ENCODE measurements at places on chromosomes 12 and 14.

GRCh38 chr12:68158432-68158831, 1.1 kb downstream of the IFNG start:
- no peak for DNase-seq

DNA sequence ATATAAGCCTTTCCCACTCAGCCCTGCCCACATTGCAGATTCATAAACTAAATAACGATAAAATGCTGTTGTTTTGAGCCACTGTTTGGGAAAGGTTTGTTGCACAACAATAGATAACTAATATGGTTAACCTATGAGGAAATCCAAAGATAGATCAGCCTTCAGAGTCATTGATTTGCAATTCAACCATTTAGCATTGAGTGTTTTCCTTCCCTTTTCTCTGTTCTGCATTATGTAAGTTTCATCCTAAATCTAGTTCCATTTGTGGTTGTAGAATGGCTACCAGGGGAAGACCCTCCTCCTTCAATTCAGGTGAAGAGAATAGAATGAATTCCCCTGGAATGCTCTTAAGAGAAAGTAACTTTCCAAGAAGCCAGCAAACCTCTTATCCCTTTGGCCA, 19.6 kb downstream of the TC2N start:
- no peak for DNase-seq

- DNase-seq: peak; percentile 25
Measured at GRCh38 chr12:93318720-93319522, 58.8 kb upstream of the NUDT4 start.

DNA sequence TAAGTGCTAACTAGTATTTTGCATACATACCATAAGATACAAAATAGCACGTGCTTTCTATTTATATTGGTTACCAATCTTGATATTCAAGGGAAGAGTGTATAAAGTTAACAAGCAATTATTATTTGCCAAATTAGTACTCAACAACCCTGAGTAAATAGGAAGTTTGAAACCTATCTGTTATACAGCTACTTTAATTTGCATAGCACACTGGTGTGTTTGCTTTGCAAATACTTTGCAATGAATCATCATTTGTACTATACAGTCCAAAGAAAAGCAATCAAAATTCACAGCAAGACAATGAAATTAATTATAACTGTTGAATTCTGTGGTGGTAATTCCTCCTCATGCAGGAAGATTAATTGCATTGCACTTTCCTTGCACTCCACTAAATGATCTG, 469.1 kb downstream of the PRKD1 start:
- no peak for DNase-seq

DNA sequence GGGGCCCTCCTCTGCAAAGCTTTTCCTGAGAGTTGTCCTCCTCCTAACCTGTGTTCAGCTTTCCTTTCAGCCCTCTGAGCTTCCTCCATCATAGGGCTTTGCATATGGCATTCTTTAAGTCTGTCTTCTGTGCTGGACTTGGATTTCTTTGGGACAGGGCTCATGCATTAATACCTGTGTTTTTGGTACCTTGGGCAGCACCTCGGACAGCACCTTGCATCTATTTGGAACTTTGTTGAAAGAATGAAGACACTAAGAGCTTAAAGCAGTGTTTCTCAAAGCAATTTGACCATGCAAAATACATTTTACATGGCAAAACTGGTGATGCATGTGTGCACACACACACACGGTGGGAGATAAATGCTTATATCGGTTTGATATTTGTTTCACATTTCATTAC, 115.0 kb upstream of the SRRM4 start:
- no peak for DNase-seq

DNA sequence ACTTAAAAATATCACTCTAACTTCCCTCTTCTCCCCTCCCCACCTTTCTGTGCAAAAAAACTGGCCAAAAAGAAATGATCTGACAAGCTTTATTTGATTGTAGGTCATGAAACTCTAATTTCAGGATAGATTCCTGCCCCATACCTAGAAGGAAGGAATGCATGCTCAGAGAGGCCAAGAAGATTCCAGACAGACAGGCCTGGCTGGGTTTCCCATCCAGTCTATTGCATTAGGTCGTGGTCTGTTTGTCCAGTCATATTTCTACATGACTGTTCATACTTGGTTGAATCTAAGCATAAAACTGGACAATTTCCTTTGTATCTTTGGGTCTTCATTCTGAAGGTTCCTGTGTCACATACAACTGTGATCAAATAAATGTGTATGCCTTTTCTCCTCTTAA, 20.0 kb upstream of the SLC15A5 start:
- no peak for DNase-seq

DNA sequence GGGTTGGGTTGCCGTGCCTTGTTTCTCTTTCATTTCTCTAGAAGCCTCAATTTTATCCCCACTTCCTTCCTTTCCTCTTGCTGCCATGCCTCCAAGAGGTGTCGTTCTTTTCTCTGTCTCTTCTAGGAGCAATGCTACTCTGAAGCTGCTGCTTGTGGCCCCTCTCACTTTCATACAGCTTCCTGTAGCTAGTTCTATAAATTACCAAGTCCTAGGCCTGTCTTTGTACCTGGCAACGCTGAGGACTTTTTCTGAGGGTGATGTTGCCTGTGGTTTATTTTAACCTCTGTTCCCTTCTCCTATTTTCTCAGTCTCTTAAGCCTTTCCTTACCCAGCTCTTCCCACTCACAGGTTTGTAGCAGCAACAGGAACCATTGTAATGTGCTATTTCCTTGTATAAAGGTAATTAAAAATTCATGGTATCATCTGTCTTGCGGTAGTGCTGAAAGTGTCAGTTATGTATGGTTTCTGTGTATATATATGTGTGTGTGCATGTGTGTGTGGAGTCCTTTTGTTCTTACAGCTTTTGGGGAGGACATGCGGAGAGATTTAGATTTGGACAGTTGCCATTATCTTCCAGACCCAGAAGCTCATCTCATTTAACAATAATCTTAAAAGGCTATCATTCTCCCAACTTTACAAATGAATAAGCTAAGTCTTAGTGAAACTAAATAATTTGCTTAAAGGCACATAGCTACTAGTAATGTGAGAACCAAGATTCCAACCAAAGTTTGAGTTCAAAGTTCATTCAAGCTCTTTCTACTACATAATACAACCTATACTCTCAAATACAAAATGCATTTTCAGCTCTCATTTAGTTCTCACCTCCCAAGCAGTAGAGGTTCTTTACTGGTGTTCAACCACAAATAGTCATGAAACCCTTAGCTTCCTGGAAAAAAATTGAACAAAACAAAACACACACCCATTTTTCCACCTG, 43.8 kb downstream of the DDHD1 start:
- DNase-seq: no peak

- peak; percentile 65 for DNase-seq
Measured at GRCh38 chr12:109020796-109021380, at the start of gene SVOP. Gene SVOP, minus strand, starts transcription at chr12:109021068. Its CDS starts 200 bp downstream, at chr12:109020868.

- DNase-seq: no peak
Measured at GRCh38 chr14:64279704-64280668, 14.2 kb downstream of the ESR2 start.

GRCh38 chr12:80702889-80703805, 4.3 kb upstream of the MYF6 start:
- no peak for DNase-seq

DNA sequence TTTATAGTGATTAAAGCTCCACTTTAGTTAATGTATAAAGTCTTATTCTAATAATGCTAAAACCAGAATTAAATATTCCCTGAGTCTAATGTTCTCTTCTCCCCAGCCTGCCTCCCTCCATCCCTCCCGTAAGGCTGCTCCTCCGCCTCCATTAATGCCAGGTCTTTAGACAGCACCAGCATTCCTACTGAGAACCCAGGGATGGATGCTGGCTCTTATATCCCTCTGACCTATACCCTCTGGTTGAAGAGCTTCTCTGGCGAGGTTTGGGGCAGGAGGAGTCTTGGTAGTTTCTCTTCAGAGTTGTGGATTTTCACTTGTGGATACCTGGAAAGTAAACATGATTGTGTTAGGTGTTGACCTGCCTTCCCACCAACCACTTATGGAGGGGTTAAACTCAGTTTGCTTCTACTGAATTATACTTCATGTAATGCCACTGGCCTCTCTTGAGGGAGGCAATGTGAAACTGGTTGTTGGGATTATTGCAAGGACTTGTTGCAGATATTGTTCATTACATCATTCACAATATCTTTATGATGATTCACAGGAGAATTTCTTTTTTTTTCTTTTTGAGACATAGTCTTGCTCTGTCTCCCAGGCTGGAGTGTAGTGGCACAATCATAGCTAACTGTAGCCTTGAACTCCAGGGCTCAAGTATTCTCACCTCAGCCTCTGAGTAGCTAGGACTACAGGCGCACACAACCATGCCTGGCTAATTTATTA, 11.1 kb upstream of the SMAGP start:
- no peak for DNase-seq

DNA sequence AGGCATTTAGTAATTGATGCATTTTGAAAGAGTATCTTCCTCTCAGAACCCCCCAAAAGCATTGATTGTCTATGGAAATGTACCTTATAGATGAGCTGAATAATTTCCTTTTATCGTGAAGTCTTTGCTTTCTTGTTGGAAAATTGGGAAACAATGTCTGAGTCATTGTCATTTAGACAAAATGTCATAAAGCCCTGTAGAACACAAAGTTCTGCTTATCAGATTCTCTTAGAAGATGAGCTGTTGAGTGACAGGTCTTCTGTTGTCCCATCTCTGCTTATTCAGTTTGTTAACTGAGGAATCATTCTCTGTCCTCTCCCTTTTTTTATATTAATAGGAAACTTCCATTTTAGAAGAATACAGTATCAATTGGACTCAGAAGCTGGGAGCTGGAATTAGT, 22.9 kb downstream of the MAPKAPK5 start:
- DNase-seq: no peak

- peak; percentile 28 for DNase-seq
Measured at GRCh38 chr12:103877934-103878510, 37.0 kb upstream of the NT5DC3 start.

GRCh38 chr14:83356080-83356479, 1822.4 kb upstream of the SEL1L start:
- no peak for DNase-seq

- peak; percentile 63 for DNase-seq
Measured at GRCh38 chr12:53174881-53175491, 5.5 kb upstream of the ZNF740 start.

DNA sequence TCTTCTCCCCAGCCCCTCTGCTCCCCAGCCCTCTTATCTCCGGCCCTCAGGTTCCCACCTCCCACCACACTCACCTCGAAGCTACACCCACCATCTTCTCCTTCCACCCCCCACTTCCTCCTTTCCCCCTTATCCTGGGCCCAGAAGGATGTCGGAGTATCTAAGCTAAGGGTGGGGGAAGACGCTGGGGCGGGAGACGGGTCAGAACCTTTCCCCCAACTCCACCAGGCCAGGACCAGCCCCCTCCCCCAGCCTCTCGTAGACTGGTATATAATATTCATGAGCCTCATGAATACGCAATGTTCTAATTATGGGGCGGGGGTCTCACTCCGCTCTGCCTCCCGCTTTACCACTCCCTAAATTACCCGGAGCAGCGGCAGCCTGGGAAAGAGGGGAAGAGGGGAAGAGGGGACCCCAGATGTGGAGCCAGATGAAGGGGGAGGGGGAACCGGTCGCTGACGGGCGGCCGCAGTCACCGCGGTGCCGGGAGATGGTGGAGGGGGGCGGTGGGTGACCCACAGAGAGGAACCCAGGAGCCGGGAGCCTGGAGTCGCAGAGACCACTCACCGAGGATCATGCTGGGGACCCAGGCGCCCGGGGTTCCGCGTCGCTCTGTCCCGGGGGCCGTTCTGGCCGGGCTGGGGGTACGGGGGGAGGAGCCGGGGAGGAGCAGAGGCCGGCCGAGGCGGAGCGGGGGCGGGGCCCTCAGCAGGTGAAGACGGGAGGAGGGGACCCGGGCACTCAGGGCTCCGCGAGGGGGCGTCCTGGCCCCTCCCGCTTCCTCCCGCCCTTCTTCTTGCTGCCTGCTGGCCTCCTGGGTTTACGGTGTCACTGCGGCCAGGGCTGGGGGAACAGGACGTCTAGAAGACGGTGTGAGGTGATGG, 6.4 kb upstream of the ZNF385A start:
- peak; percentile 51 for DNase-seq

DNA sequence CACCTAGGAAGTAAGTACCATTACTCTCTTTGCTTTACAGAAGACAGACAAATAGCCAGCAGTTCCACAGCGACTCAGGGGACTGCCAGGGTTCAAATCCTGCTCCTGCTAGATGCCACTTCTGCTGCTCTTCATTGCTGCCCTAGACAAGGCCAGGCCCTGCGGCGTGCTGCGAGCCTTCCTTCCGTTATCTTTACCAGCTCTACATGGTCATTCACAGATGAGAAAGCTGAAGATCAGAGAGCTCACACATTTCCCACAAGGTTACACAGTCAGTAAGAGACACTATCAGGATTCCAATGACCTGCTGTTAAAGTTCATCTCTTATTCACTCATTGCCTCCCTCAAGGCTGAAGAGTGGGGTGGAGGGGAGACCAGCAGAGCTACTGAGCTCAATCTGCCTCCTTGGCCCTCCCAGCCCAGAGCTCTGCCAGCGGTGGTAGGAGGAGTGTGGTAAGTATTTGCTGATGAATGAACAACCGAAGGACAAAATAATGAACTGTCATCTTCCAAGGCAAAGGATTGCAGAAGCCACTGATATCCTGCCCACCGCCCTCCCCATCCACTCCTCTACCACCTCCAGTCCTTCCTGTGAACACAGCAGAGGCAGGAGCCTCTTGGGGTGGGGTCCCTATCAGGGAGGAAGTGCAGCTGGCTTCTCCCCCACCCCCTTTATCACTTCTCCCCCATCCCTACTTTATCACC, 14.6 kb upstream of the HDAC7 start:
- DNase-seq: no peak

DNA sequence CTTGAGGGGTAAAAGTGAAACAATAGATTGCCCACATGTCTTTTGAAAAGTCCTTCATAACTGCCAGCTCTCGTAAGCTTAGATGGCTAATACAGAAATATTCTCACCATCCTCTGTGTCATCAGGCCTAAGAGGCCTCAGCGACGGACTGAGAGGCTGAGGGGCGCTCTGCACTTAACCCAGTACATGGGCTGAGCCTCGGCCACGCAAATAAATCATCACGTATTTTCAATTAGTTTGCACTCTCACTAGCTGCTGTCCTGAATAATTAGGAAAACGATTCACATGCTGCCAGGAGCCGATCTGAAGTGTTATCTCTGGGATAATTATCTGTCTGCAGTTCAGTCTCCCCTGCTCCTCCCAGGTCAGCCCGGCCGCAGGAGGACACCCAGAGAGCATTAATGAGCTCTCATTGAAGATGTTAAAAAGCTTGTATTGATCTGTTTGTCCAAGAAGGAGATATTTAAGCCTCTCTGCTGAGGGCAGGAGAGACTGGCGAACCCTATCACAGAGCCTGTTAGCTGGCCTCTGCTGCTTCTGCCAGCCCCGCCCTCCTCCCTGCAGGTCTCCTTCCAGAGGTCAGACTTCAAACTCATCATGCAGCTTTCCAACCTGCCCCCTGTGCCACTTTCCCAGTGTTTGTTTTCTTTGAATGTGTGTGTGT, 1051.3 kb downstream of the VRK1 start:
- DNase-seq: peak; percentile 18

All from large intestine (tissue), 12 donors.